Activated CD8-positive, alpha-beta memory T cell treated with anti-CD3 and anti-CD28 coated beads, Interleukin-2, amount 50 U/mL, for 4 hours (primary cell): ENCODE measurements at places on chromosomes 7 and 10.

- no peak for DNase-seq
Measured at GRCh38 chr10:3734111-3734510, 50.9 kb downstream of the KLF6 start.

DNA sequence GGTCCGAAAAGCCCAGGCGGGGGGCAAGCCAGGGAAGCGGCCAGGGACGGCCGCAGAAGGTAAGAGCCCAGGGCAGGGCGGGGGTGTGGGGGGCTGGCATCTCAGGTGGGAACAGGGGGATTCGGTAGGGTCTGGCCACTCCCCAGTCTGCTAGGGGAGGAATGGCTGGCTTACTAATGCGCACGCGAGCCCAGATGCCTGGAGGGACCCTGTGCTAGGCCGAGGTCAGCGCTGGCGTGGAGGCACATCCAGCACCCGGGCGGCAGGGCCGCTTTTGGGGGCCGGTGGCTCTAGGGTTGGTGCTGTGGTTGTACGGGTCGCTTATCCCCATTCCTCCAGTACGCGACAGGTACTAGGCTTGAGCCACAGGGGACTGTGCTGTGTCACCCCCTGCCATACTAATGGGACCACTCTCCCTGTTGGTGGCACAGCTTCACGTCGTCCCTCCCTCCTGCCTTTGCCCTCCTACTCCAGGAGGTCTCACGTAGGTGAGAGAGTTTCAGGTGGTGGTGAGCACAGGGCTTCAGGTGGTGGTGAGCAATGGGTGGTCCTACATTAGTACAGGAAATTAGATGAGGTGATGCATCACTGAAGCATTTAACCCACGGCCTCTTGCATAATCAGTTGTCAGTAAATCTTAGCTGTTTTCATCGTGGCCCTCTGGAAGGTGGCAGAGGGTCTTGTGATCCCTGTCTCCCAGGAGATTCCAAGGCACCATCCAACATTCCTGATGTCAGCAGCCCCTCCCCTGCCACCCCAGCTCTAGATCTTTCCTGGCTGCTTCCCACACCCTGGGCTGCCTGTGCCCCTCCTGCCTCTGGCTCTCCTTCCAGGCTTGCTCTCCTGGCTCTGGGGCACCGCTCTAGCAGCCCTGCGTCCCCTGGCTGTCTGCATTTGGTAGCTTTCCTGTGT, 971 bp downstream of the AEBP1 start:
- DNase-seq: no peak

DNA sequence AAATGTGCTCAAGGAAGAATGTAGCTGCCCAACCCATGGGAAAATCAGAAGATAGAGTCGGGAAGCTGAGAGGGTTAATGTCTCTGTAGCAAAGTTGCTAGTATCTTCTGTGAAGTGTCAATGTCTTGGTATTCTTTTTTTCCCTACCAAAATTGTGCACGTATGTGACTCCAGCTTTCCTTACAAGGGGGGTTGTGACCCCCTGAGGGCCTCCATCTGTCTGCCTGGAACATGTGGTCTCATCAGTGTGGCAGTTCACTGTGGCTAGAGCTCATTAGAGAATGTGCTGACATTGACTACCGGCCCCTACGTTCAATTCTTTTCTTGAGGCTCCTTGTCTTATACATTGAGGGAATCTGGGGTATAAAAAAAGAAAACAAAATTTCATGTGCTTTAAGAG, 725.2 kb upstream of the CELF2 start:
- no peak for DNase-seq

GRCh38 chr7:98628418-98628817, 11.3 kb downstream of the NPTX2 start:
- no peak for DNase-seq

DNA sequence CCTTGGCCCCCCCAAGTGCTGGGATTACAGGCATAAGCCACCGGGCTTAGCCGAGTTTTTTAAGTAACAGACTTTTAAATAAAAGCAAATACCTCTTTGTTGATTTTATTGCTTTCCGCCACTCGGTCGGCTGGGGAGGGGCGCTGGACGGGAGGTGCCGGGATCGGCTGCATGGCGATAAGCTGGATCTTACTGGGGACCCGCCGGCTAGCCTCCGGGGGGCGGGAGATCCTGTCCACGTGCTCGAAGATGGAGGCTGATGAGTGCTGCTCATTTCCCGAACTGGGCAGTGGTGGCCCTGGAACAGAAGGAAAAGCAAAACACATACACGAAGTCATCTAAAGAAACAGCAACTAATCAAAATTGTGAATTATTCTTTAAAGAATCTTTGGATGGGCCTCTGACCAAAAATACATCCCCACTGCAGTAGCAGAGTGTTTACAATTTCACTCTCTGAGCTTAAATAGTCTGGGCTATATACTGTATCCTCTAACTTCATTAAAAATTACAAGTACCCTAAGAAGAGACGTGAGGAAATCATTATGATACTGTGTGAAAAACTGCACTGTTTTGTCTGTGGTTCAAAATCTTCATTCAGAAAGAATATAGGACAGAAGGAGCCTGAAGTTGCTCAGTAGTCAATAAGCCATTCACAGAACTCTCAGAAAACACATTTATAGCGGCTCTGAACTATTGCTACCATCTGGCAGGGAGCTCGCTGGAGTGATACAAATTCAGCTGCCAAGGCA, 73.2 kb upstream of the ATP6V0A4 start:
- DNase-seq: no peak

DNA sequence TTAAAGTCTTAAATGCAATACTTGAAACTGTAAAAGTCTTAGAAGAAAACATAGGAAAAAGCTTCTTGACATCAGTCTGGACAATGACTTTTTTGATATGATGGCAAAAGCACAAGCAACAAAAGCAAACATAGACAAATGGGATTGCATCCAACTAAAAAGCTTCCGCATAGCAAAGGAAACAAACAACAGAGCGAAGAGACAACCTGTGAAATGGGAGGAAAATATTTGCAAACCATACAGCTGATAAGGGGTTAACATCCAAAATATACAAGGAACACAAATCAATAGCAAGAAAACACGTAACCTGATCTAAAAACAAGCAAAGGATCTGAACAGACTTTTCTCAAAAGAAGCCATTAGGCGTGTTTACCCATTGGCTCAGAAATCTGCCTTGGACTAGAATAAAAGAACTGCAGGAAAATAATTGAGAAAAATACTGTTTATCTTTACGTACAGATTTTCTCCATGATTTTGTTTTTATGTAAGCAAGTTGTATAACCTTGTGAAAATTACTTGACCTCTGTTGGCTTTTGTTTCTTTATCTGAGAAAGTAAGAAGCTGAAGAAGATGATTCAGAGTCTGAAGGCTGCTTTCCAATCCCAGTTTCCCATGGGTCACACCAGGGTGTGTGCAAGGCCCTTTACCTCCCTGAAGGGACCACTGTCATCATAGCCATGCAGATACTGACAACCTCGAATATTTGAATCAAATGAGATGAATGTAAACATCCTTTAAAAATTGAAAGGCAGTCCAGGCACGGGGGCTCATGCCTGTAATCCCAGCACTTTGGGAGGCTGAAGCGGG, 99.1 kb upstream of the LANCL2 start:
- DNase-seq: no peak

DNA sequence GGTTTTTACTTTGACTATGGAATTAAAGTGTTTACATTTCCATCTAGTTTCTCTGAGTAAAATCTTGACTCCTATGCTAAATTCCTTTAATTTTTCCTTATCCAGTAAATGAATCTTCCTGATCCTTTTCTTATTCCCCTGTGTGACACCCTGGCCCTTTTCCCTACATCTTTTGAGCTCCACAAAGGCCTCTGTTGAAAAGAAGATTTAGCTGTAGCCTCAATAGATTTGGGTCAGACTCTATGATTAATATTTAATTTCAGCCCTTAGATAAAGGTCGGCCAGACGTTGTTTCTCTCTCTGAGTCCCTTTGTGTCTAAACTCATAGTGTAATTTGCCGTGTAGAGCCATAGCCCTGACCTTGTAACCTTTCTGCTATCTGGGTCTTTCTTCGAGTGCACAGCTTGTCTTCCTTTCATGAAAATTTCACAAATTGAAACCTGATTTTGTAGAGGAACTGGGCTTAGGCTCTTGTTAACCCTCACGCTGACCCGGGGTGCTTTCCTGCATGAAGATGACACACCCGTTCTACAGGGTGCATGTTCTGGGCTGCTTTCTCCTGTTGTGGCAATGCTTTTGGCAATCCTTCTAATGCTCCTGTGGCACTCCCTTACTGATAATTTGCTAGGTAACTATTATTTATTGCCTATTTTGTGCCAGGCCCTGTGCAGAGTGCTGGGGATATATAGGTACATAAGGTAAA, 21.2 kb downstream of the LSMEM1 start:
- no peak for DNase-seq

DNA sequence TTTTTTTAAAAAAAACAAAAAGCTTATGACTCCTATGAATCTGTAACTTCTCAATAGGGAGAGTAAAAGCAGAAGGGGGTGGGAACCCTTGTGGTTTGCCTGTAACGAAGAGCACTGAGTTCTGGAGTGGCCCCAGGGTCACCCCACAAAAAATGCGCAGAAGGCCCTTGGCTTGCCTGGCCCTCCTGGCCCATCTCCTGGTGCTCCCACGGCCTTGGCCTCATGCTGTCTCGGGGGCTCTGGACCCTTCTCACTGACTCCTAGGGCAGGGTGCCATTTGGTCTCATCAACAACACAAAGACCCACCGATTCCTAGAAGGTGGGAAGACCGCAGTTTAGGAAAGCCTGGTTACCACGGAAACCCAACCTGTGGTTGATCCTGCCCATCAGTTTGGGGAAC, 40.8 kb downstream of the ZNF467 start:
- DNase-seq: no peak
